K562 (cell line): ENCODE measurements at places on chromosomes 3 and 15. TPM values are rescaled to one million over a fixed set of nuclear protein-coding genes. Genes with fewer than 3 reads are reported as not detected.

DNA sequence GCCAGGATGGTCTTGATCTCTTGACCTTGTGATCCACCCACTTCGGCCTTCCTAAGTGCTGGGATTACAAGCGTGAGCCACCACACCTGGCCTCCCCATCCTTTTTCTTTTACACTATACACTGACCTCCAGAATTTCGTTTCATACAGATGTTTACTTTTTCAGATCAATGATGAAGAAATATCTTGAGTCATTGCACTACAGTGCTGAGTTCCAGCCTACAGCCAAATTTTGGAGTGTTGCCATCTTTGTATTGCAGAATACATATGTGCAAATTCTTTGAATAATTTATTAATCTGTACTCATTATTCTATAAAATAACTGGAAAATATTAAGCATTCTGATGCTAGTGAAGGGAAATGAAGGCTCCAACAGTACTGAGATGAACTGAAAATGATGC lies 12.5 kb downstream of the ZPLD1 start:
- H3K36me3 ChIP-seq, result no peaks in the 10 kb centered on the region
- no peak overlapping the region for H3K27ac ChIP-seq
- H3K27me3 ChIP-seq, result no peaks in the 10 kb centered on the region
- H3K4me1 ChIP-seq, result no peaks in the 10 kb centered on the region

DNA sequence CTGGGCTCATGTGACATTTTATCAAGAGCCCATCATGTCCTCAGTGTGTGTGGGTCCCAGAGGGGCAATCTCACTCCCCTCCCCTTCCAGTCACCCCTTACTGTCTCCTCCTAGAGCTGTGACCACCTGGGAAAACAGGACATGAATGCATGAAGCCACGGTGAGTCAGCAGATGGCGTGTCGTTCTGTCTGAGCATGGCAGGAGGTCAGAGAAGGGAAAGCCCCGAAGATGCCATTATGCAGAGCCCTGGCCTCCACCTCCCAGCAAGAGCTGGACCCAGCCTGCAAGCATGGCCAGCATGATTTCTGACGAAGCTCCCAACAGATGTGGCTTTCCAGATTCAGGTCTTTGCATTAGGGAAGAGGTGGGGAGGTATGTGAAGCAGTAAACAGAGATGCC lies 118.5 kb downstream of the TLE3 start:
- peaks cover 9% of the 10 kb centered on the region for H3K27me3 ChIP-seq
- H3K27ac ChIP-seq, result no peak overlapping the region
- H3K4me3 ChIP-seq, result no peak overlapping the region

CASR gene
- not detected in 2 replicates for total RNA-seq

MAGEL2 gene
- not detected in 2 replicates for total RNA-seq

DNA sequence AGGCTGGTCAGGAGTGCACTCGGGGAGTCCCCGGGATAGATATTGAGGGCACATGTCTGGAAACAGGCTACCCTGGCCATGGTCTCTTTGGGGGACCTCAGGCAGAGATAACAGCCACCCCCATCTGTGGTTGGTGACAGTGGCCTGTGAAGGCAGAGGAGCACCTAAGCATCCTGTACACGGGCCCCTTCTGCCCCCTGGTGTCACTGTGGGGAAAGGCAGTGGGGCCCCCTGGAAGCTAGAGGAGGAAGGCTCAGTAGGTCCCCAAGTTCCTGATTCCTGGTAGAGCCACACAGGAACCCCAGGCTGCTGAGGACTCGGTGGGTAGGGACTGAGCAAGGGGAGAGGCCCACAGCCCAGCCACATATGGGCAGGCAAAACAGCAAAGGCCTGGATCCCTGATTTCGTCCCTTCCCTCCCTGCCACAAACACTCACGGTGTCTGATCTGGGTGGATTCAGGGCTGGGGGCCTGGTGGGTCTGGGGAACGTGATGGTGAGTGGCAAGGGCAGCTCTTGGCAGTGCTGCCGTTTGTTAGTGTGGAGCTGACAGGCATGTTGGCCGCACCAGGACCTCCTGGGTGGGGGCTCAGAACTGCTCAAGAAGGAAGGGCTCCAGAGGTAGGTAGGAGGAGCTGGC lies 14.1 kb upstream of the CXCR6 start:
- H3K27me3 ChIP-seq, result no peaks in the 10 kb centered on the region
- H3K27ac ChIP-seq, result no peak overlapping the region
- H3K4me1 ChIP-seq, result no peaks in the 10 kb centered on the region

NGLY1 gene
- 87.6 and 93.9 TPM in 2 replicates for total RNA-seq

DNA sequence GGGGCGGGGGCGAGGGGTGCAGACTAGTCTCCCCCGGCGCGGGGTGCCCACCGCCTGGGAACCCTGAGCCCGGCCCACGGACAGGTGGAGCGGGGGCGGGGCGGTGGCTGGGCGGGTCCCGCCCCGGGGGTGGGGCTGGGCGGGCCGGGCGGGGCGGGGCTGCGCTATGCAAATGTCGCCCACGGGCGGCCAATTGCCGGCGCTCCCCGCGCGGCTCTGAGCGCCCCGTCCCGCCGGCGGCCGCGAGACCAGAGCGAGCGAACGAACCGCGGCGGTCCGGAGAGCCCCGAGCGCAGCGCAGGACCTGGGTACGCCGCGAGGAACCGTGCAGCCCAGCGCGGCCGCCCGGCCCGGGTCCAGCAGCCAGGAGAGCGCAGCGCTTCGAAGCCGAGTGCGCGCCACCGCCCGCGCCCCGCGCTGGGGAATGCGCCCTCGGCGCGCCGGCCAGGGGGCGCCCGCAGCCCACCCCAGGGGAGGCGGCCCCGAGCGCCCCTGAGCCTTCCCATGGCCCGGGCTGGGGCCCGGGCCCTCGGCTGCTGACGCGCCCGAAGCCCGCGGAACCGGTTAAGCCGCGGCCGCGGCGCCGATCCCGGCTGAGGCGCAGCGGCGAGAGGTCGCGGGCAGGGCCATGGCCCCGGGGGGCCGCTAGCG lies at the start of gene SEMA3F:
TSS of gene SEMA3F (plus strand) at position 485 of the 651 bp plus-strand sequence. CDS start 4,299 bp downstream, outside the sequence.
- H3K27me3 ChIP-seq, result no peaks in the 10 kb centered on the region
- peak; percentile 91 for DNase-seq
- no peaks in the 10 kb centered on the region; the same call in 2 of the 3 replicates for H3K4me1 ChIP-seq

DNA sequence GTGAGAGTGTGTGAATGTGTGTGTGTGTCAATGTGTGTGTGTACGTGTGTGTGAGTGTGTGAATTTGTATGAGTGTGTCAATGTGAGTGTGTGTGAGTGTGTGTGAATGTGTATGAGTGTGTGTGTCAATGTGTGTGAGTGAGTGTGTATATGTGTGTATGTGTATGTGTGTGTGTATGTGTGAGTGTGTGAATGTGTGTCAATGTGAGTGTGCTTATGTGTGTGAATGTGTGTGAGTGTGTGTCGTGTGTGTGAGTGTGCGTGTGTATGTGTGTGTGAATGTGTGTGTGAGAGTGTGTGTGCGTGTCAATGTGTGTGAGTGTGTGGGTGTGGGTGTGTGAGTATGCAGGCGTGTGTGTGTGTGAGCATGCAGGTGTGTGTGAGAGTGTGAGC lies 93.5 kb upstream of the ALDH1A3 start:
- no peaks in the 10 kb centered on the region for H3K4me1 ChIP-seq
- H3K36me3 ChIP-seq, result no peaks in the 10 kb centered on the region
- H3K27ac ChIP-seq, result no peak overlapping the region
- peaks cover 12% of the 10 kb centered on the region; the same call in 2 of the 3 replicates for H3K27me3 ChIP-seq

- H3K4me1 ChIP-seq, result no peaks in the 10 kb centered on the region
- H3K27me3 ChIP-seq, result no peaks in the 10 kb centered on the region
- H3K27ac ChIP-seq, result no peak overlapping the region
- no peaks in the 10 kb centered on the region for H3K36me3 ChIP-seq
These were observed 44.0 kb upstream of the MANF start for GRCh38 chr3:51340989-51341636.

DNA sequence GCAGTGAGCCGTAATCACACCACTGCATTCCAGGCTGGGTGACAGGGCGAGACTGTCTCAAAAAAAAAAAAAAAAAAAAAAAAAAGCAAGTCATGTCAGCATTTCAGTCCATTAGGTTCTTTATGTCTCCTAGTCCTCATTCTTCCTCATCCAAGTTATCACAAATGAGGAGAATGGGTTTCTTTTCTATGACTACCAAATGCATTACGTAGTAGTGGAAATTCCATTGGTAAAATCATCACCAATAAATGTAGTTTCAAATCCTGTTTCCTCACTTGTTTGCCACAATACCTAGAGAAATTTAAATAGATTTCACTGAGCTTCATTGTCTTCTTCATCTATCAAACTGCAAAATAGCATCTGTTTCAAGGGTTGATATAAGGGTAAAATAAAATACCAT lies 317.6 kb upstream of the MME start:
- DNase-seq, result no peak
- no peaks in the 10 kb centered on the region for H3K27me3 ChIP-seq
- H3K4me3 ChIP-seq, result no peak overlapping the region
- H3K27ac ChIP-seq, result no peak overlapping the region
- H3K36me3 ChIP-seq, result no peaks in the 10 kb centered on the region

ZNF385D gene
- 0.66 and 0.74 TPM in 2 replicates for total RNA-seq

ADAMTS9 gene
- total RNA-seq, result 0.13 and 0.18 TPM in 2 replicates

- H3K27me3 ChIP-seq, result no peaks in the 10 kb centered on the region
- H3K4me1 ChIP-seq, result no peaks in the 10 kb centered on the region
- H3K36me3 ChIP-seq, result no peaks in the 10 kb centered on the region
- DNase-seq, result no peak
- no peak overlapping the region for H3K27ac ChIP-seq
These were observed 23.0 kb downstream of the NEK10 start for GRCh38 chr3:27345959-27346865.
